ENCODE measurements at places on chromosomes 2 and 18.

- no peak for DNase-seq
Observed at GRCh38 chr2:1837458-1837857, 93.1 kb upstream of the PXDN start.

GRCh38 chr18:49162226-49162864 is 211.6 kb upstream of the SMAD7 start:
- no peak for DNase-seq

DNA sequence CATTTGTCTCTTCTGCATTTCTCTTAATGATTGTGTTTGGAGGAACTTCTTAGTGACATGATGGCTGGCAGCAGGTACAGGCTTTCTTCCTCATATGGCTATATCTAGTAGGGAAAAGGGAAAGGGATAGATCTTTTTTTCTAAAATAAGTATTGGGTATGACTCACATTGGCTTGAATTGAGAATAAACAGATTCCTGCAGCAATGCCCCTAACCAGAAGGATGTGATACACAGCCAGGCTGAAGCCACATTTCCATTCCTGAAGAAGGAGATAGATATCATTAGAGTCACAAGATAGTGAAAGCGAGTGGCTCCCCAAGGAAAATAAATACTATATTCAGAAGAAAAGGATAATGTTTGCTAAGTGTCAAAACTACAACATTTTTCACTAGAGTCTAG is 61.1 kb downstream of the VWC2L start:
- DNase-seq, result no peak

GRCh38 chr2:234258562-234259141 is 208.2 kb downstream of the SPP2 start:
- no peak for DNase-seq

- DNase-seq, result no peak
Observed at GRCh38 chr18:72409903-72410302, 134.2 kb downstream of the CBLN2 start.

- no peak for DNase-seq
Observed at GRCh38 chr18:67590571-67591141, 74.1 kb upstream of the DSEL start.

DNA sequence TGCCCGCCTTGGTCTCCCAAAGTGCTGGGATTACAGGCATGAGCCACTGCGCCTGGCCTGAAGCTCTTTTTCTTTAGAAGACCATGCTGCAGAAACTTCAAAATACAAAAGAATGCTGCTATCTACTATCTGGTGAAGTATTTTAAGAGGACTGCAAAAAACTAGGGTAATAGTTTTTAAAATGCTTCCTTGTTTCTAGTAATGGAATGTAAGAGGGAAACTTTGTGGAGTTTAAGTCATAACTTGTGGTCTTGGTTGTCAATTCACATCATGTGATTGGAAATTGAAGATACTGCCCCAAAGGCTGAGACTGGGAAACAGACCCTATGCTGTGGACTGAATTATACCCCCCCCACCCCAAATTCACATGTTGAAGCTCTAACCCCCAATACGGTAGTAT is 68.3 kb downstream of the B3GNT2 start:
- DNase-seq, result no peak

DNA sequence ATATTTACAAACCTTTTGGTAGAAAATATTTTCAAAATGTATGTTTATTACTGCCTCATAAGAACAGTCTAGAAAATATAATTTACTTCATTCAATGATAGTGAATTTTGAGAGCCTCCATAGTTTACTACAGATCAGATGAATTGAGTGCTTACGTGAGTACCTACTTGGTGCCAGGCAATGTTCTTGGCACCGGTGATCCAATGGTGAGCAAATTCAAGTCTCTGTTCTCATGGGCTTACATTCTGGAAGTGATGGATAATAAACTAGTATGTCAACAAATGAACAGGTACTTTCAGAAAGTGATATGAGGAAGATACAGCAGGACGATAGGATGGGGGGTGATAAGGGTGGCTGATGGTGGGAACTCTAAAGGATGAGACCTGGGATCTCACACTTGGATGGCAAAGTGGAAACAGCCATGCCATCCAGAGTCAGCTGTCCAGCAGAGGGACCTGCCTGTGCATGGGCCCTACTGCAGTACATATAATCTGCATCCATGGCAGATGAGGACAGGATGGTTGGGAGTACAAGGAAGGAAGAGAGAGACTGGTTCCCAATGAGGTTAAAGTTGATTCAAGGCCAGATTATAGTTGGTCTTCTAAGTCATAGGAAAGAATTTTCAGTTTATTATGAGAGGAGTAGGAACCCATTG is 277.0 kb downstream of the NEDD4L start:
- no peak for DNase-seq

DNA sequence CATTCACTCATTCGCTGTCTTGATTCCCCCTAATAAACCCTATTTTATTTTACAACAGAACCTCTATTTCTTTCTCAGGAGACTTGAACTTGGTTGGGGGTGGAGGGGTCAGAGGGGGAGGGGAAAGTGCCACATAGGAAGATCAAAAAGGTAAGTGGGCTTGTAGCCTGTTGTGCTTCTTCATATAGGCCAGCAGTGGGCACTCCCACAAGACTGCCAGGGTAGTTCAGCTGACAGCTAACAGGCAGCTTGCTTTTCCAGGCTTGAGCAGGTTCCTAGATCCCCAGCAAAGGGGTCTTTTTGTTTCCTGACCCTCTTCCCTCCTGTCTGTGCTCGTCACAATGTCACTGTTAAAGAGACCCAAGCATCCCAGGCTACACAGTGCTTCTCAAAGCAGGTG is 829 bp upstream of the KIAA2012 start:
- DNase-seq, result no peak

DNA sequence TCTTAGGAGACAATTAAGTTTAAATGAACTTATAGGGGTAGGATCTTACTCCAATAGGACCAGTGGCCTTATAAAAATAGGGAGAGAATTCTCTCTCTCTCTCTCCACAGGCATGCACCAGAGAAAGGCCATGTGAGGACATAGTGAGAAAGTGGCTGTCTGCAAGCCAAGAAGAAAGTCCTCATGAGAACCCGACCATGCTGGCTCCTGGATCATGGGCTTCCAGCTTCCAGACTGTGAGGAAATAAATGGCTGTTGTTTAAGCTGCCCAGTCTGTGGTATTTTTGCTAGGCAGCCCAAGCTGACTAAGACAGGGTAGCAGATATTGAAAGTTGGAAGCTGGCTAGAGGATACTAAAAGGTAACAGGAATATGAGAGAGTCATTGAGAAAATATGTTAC is 454.0 kb downstream of the NBAS start:
- DNase-seq, result no peak

DNA sequence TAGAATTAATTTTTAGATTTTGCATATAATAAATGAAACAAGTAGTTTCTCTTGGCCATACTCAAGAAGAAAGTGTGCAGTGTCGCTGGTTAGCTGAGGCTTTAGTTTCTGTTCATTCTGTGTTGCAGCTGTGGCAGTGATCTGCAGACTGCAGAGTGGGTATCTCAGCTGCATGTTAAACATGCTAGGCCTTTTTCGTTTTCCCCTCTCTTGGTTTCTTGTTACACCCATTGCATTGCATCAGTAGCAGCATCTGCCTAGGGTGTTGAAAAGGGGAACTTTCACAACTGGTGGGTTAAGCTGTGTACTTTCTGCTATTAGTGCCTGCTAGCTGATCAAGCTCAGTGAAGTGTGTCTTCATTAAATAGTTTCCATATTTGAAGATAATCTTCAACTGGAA is 51.3 kb downstream of the ACSL3 start:
- DNase-seq, result peak; percentile 56

- DNase-seq, result no peak
Observed at GRCh38 chr2:68441994-68442322, 25.1 kb downstream of the FBXO48 start.

GRCh38 chr2:138267161-138267901 is 234.2 kb upstream of the SPOPL start:
- no peak for DNase-seq

DNA sequence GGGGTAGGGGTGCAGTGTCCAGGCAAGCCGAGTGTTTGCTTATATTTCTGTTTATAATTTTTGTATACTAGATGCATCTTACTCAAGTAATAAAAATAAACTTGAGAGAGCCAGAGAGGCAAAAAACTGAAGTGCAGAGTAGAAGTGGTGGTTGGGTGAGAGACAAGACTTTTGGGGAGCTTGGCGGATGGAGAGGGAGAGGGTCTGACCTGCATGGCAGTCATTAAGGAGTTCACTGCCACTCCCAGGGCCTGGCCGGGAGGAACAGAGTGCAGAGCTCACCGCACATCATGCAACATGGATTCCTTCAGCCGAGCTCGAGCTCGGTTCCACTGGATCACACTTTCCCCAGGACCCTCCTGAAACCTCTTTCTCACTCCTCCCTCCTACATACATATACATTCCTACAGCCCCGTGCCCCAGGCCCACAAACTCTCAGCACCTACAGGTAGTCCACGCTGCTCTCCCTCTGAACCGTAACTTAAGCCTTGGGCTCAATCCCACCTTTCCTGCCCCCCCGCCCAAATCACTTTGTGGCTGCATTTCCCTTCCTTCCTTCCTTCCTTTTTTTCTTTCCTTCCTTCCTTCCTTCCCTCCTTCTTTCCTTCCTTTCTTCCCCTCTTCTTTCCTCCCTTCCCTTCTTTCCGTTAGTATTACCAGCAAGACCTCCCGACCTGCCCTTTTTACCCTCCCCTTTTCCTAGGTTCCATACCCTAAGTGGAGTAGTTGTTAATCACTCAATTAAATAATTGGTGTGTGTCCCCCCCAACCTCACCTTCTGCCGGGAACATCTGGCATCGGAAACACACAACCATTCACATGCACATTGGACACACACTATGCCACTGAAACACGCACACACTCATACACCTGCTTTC is 37.1 kb upstream of the ATP6V1B1 start:
- DNase-seq, result no peak

DNA sequence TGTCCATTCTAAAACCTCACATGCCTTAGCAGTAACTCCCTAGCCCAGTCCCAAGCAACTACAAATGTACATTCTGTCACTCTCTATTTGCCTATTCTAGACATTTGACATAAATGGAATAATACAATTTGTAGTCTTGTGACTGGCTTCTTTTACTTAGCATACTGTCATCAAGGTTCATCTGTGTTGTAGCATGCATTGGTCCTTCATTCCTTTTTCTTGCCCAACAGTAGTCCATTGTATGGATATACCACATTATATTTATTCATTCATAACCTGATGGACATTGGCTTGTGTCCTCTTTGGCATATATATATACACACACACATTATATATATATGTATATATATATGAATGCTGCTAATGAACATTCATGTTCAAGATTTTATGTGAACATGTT is 2.2 kb upstream of the MFSD2B start:
- no peak for DNase-seq

DNA sequence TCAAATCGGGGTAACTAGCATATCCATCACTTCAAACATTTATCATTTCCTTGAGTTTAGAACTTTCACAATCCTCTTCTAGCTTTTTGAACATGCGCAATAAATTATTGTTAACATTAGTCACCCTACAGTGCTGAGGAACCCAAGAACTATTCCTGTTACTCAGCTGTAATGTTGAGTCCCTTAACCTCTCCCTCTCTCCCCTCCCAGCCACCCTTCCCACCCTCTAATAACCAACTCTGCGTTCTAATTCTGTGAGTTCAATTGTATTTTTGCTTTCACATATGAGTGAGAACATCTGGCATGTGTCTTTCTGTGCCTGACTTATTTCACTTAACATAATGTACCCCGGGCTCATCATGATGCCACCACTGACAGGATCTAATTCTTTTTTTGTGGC is 78.6 kb upstream of the RANBP2 start:
- no peak for DNase-seq

DNA sequence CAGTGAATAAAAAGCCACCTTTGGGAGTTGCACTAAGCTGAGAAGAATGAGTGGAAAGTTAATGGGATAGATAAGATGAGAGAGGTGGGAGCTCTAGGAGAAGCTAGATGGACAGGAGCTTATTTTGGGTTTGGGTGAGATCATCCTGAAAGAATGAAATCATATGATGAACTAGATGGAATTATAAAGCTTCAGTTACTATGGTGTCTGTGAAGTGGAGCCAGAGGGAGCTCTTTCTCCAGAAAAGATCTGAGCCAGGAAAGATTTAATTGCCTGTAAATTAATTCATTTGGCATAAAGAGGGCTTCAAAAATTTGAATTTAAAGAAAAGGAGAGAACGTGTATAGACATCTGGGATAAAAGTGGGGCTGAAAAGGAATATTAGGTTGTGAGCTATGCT is 10.3 kb downstream of the DNAH6 start:
- DNase-seq, result peak; percentile 25

- DNase-seq, result no peak
Observed at GRCh38 chr2:39650468-39650867, 15.2 kb upstream of the TMEM178A start.

GRCh38 chr2:65053199-65053598 is 3.0 kb upstream of the CEP68 start:
- DNase-seq, result peak; percentile 72

- DNase-seq, result no peak
Observed at GRCh38 chr2:134707330-134707676, 11.5 kb downstream of the TMEM163 start.

DNA sequence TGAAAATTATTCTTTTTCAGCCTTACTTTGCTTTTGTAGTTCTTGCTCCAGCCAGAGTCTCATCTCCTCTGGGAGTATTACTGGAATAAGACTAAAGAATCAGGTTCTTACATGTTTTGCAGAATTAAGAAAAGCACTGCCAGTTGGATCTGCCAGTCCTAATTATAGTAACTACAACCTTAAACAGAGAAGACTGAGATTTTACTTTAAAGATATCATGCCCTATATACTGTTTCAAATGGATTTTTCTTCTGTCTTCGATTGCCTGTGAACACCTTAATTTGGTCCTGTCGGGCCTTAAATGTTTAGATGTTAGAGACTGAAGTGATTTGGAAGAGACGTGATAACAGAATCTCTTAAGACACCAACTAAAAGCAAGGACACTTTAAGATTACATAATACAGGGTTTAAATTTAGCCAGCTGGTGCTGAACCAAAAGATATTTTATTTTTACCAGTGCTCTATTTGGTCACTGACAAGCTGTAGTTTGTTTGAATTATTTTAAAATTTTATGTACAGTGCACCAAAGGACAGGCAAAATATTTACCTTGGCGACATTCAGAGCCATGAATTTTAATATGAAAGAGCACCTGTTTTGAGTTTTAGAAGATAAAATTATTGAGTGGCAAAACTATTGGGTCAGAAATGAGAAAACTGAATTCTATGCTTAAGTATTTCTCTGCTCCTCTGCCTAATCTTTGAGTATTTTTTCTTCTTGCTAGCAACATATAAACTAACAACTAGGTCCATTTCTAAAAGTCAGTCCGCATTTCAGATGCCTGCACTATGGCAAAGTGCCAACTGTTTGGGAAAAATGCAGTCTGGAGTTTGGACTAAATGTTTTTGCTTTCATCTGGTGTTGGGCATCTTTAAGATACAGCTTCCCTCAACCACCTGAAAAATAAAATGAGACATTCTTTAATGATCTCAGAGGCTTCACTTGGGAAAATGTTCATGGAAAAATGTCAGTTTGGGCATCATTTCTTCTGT is 300.0 kb downstream of the XIRP2 start:
- DNase-seq, result no peak

- DNase-seq, result no peak
Observed at GRCh38 chr2:133532919-133533318, 35.3 kb downstream of the NCKAP5 start.

DNA sequence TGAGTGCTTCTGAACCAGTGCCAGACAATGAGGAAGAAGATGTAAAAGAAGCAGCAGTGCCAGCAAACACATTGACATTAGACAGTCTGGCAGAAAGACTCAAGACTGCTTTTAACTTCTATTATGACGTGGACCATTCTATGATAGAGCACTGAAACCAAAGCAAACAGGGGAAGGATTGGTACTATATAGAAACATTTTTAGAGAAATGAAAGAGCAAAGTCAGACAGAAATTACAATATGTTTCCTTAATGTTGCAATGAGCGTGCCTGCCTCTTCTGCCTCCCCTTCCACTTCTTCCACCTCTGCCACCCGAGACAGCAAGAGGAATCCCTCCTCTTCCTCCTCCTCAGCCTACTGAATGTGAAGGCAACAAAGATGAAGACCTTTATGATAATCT is 39.7 kb downstream of the DHX57 start:
- DNase-seq, result peak; percentile 14

Measured in CD4-positive, alpha-beta T cell treated with Interleukin-4 for 1 hour (primary cell).